Stimulated activated naive B cell treated with anti-CD40 and anti-IgM and Interleukin-4, amounts not matched to agents 10 μg/mL and 1 μg/mL and 100 μg/mL, for 72 hours (primary cell): ENCODE measurements at places on chromosomes 12 and 14.

GRCh38 chr12:52532636-52533035, 12.4 kb upstream of the KRT5 start:
- no peak overlapping the region for H3K27ac ChIP-seq
- DNase-seq: no peak
- H3K4me3 ChIP-seq: no peak overlapping the region
- no peaks in the 10 kb centered on the region for H3K4me1 ChIP-seq
- no peaks in the 10 kb centered on the region for H3K27me3 ChIP-seq

DNA sequence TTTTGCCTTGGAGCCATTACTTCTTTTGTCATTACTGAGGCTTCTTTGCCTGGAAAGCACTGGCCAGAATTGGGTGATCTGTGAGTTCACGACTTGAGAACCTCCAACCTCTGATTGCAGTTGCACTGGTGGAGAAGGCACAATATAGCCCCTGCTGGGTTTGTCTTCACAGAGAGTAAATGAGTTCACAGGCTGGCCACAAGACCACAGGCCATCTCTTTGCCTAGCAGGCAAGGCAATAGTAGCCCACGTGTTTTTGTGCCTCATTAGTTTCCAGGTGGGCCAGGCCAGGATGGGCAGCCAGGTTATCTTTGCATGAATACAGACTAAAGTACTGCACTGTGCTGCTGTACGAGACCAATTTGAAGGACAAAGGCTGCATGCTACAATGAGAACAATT, 468.8 kb downstream of the NRXN3 start:
- peaks cover 9% of the 10 kb centered on the region for H3K27me3 ChIP-seq
- H3K4me3 ChIP-seq: no peak overlapping the region
- no peak for DNase-seq
- no peaks in the 10 kb centered on the region for H3K36me3 ChIP-seq
- H3K4me1 ChIP-seq: no peaks in the 10 kb centered on the region

DNA sequence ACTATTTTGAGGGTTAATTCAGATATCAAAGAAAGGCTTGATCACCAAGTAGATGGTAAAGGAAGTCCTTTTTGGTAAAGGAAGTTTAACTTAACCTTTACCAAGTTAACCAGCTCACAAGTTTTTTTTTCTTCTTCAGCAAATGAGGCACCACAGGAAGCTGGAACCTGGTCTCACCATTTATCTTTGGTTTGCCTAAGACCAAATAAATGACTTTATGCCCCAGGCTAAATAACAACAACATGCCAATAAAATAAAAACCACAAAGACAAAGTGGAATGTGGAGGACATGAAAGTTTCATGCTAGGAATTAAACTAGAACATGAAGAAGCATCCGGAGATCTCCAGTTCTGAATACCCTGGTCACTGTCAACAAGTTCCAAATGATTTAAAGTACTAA, 116.8 kb upstream of the PRICKLE1 start:
- no peak overlapping the region for H3K27ac ChIP-seq
- no peaks in the 10 kb centered on the region for H3K4me1 ChIP-seq
- H3K4me3 ChIP-seq: no peak overlapping the region
- H3K36me3 ChIP-seq: no peaks in the 10 kb centered on the region

- peaks cover 98% of the 10 kb centered on the region for H3K4me1 ChIP-seq
- no peak for DNase-seq
- no peaks in the 10 kb centered on the region for H3K27me3 ChIP-seq
Observed at GRCh38 chr14:68474741-68475140, 318.1 kb downstream of the ZFP36L1 start.

- H3K4me1 ChIP-seq: peaks cover 23% of the 10 kb centered on the region
- no peaks in the 10 kb centered on the region for H3K27me3 ChIP-seq
- H3K27ac ChIP-seq: peak overlapping the region; percentile 96
- peak; percentile 35 for DNase-seq
- H3K4me3 ChIP-seq: peak overlapping the region; percentile 95
- peaks cover 16% of the 10 kb centered on the region for H3K36me3 ChIP-seq
Observed at GRCh38 chr12:31591380-31591901, 505 bp upstream of the DENND5B start.

DNA sequence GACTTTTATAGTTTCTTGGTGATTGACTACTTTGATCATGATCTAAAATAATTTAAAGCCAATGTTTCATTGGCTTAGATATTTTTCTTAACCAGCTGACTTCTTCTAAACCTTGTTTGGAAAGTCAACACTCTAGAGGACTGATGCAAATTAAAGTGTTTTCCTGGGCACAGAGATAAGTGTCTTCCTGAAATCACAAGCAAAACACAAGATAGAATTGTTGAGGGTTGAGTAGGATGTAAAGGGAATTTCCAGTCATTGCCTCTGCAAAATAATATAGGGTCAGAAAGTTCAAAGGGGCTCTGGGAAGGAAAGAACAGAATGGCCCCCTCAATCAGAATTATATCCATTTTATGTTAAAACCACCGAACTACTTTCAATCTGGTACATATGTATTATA, 156.3 kb upstream of the LRIG3 start:
- peaks cover 1% of the 10 kb centered on the region for H3K4me1 ChIP-seq
- H3K36me3 ChIP-seq: no peaks in the 10 kb centered on the region
- DNase-seq: no peak
- no peaks in the 10 kb centered on the region for H3K27me3 ChIP-seq

DNA sequence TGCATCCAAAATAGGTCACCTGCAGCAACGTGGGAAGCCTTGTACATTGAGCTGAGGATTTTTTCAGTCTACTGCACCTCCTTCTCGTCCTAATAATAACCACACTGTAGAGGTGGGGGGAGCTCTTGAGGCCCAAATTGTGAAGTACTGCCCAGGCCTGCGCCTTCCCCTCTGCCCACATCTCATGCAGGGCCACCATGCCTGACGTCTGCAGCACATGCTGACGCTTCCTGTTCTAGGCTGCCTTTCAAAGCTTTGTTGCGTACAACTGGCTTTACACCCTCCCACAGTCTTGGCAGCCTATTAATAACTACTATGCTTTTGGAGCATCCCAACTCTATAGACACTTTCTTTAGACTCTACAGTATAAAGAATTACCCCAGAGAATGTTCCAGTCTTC, 26.5 kb upstream of the TTC7B start:
- no peaks in the 10 kb centered on the region for H3K36me3 ChIP-seq
- no peak overlapping the region for H3K27ac ChIP-seq
- no peak overlapping the region for H3K4me3 ChIP-seq
- no peaks in the 10 kb centered on the region for H3K27me3 ChIP-seq
- no peaks in the 10 kb centered on the region for H3K4me1 ChIP-seq

DNA sequence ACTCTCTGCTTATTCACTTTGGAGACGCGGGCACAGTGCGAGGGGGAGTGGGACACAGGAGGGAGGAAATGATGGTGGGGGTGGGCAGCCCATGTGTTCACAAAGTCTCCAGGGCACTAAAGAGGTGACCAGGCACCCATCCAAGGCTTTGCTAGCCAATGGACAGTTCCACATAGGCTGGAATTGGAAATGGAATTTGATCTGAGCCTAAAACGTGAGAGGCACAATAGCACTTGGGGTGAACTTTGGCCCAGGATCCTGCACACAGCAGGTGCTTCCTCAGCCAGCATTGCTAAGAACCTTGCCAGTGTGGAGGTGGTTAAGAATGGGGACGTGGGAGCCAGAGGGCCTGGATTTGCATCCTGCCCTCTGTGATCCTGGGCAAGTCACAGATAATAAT, 193.8 kb downstream of the CHST11 start:
- peaks cover 86% of the 10 kb centered on the region for H3K4me1 ChIP-seq
- no peak overlapping the region for H3K27ac ChIP-seq
- H3K4me3 ChIP-seq: no peak overlapping the region

DNA sequence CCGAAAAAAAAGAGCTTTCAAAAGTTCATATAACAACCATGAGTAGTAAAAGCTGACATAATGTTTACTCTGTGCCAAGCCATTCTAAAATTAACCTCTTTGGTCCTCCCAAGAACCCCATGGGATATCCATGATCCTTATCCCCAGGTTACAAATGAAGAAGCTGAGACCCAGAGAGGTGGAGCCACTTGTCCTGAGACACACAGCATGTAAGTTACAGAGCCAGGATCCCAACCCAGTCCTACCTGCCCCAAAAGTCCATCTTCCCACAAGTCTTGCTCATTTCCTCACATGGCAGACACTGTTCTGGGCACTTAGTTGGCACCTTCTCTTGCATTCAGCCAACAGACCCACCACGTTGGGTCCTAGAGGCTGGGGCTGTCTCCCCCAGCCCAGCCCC, 37.1 kb downstream of the TRPV4 start:
- no peak for DNase-seq
- H3K4me3 ChIP-seq: no peak overlapping the region
- H3K36me3 ChIP-seq: no peaks in the 10 kb centered on the region
- H3K4me1 ChIP-seq: no peaks in the 10 kb centered on the region
- H3K27ac ChIP-seq: no peak overlapping the region

GRCh38 chr12:78918268-78918667, 53.7 kb downstream of the SYT1 start:
- no peak overlapping the region for H3K4me3 ChIP-seq
- no peaks in the 10 kb centered on the region for H3K27me3 ChIP-seq
- no peak overlapping the region for H3K27ac ChIP-seq
- no peak for DNase-seq

- no peaks in the 10 kb centered on the region for H3K4me1 ChIP-seq
- H3K4me3 ChIP-seq: no peak overlapping the region
- no peaks in the 10 kb centered on the region for H3K36me3 ChIP-seq
- no peak overlapping the region for H3K27ac ChIP-seq
- H3K27me3 ChIP-seq: peaks cover 8% of the 10 kb centered on the region
Observed at GRCh38 chr14:72366619-72367018, 434.4 kb downstream of the RGS6 start.

- H3K27ac ChIP-seq: peak overlapping the region; percentile 72
- no peaks in the 10 kb centered on the region for H3K27me3 ChIP-seq
- DNase-seq: no peak
- peak overlapping the region; percentile 5 for H3K4me3 ChIP-seq
Observed at GRCh38 chr12:47805417-47805816, 14.3 kb downstream of the HDAC7 start.

- no peaks in the 10 kb centered on the region for H3K36me3 ChIP-seq
- no peak overlapping the region for H3K4me3 ChIP-seq
- peaks cover 34% of the 10 kb centered on the region for H3K27me3 ChIP-seq
- H3K4me1 ChIP-seq: no peaks in the 10 kb centered on the region
- DNase-seq: no peak
Observed at GRCh38 chr14:59925797-59926196, 5.9 kb downstream of the LRRC9 start.

DNA sequence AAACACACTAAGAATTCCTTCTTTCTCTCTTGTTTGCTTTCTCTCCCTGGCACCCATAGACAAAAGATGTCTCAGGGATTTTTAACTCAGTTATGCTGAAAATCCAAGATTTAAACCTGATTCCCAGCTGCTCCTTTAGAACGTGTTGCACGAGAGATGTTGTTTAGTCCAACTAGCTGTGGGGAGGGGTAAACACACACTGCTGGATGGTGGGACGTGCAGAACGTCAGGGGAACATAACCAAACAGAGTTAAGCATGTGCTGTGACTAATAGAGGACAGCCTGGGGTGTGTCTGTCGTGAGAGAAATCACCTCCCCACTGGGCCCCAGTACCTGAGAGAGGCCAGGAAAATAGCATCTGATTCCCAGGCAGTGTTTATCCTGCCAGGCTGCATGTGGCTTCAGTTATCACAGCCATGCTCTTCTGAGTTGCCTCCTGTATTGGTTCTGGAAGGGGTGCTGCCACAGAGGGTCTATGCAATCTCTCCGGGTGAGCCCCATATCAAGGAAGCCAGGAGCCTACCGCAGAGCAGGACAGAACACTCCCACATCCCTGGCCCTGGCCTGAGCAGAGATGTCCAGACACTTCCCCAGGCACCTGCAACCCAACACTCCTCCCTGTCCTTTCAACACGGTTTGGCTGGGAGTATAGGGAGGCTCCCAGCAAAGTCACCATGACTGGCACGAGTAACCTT, 112.7 kb upstream of the EGLN3 start:
- no peak overlapping the region for H3K4me3 ChIP-seq
- H3K27ac ChIP-seq: no peak overlapping the region
- no peak for DNase-seq
- no peaks in the 10 kb centered on the region for H3K36me3 ChIP-seq
- H3K4me1 ChIP-seq: peaks cover 6% of the 10 kb centered on the region

DNA sequence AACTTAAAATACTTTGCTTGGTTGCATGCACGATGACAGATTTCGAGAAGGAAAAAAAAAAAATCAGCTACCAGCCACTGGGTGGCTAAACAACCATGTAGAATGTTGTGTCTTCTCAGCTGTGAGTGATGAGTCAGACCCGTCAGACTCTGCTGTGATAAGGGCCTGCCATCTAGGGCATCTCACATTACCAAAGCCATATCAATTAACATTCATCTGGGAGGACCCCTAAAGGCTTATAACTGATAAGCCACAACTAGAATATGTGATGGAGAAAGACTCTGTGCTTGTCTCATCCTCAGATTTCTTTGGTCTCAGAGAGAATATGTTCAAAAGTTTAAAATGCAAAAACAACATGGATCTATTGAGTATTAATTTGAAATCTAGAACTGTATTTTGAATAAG, 111.5 kb downstream of the PAX9 start:
- no peak overlapping the region for H3K4me3 ChIP-seq
- H3K4me1 ChIP-seq: no peaks in the 10 kb centered on the region
- H3K27me3 ChIP-seq: no peaks in the 10 kb centered on the region
- no peak overlapping the region for H3K27ac ChIP-seq

DNA sequence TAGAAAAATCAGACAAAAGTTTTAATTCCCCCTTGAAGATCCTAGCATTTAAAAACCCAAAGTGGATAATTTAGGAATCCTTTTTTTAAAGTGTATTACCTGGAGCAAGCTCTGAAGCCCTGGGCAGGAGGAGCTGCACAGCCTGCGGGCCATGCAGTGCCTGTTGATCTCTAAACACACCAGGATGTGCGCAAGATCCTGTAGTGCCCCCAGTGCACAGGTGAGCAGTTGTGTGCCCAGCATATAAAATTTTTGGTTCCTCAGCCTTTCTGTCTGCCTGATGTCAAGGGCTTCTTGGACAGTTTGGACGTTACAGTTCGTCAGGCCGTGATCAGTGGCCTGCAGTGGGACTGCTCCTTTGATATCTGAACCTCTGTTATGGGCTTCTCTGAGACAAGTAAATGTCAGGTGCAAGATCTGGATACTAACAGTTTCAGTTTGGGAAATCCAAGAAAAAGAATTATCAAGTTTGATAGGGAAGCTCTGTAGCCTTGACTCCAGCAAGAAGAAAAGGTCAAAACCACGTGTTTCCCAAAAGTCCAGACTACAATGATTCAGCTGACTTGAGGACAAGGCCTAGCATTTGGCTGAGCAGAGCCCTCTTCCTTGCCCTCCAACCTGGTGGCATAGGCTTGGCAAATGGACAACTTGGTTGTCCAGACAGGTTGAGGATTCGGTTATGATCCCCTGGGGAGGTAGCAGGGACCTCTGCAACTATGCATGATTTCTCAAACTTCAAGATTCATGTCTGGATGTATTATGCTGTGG, 1.0 kb downstream of the ATXN7L3B start:
- peaks cover 29% of the 10 kb centered on the region for H3K36me3 ChIP-seq
- peaks cover 55% of the 10 kb centered on the region for H3K4me1 ChIP-seq
- no peaks in the 10 kb centered on the region for H3K27me3 ChIP-seq
- peak overlapping the region; percentile 98 for H3K27ac ChIP-seq
- DNase-seq: peak; percentile 8
- peak overlapping the region; percentile 92 for H3K4me3 ChIP-seq

- H3K4me3 ChIP-seq: no peak overlapping the region
- peaks cover 21% of the 10 kb centered on the region for H3K27me3 ChIP-seq
- no peaks in the 10 kb centered on the region for H3K36me3 ChIP-seq
- peaks cover 5% of the 10 kb centered on the region for H3K4me1 ChIP-seq
Observed at GRCh38 chr12:131430158-131430742, 280.6 kb upstream of the SFSWAP start.

GRCh38 chr12:113673458-113674238, 202.0 kb upstream of the LHX5 start:
- no peaks in the 10 kb centered on the region for H3K4me1 ChIP-seq
- no peaks in the 10 kb centered on the region for H3K36me3 ChIP-seq
- H3K27ac ChIP-seq: no peak overlapping the region
- no peak overlapping the region for H3K4me3 ChIP-seq
